GM12892 (cell line): ENCODE measurements at places on chromosomes 7 and 10.

GRCh38 chr10:24963521-24964041 is 11.2 kb upstream of the PRTFDC1 start:
- no peak for DNase-seq

DNA sequence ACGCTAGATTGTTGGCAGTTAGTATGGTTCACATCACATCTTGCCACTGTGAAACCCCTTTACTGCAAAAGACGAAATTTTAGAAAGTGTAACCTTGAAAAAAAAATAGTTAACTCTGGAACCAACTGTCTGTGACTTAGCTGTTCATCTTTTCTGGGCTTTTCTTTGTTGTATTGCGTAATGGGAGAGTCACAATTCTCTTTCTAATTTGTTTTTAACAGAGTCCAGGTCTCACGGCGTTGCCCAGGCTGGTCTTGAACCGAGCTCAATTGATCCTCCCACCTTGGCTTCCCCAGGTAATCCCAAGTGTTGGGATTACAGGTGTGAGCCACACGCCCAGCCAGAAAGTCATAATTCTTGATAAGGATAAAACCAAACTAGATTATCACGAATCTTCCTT is 14.5 kb downstream of the UBE3C start:
- no peak for DNase-seq

GRCh38 chr10:46232666-46233065 is 54.1 kb upstream of the ANTXRL start:
- DNase-seq: no peak

GRCh38 chr10:73931767-73932619 is 21.1 kb downstream of the PLAU start:
- DNase-seq: peak; percentile 53

DNA sequence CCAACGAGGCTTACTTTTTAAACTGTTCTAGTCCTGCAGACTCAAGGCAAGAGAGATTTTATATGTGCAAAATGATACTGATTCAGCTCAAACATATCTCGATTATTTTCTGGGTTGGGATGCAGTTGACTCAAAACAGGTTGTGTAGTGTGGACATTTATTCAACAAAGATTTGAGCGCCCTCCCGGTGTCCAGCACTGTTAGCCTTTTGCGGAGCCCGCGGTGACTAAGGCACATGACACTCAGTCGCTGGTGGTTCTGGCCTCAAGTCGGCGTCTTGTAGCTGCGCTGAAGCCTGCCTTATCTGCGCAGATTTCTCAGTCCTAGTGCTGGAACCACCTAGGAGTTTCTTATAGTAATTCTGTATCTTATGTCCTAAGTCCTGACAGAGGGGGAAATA is 938 bp upstream of the CADPS2 start:
- DNase-seq: no peak

GRCh38 chr10:126468467-126468866 is 80.2 kb upstream of the ADAM12 start:
- DNase-seq: no peak

- DNase-seq: no peak
Measured at GRCh38 chr7:18283045-18283444, 212.5 kb upstream of the HDAC9 start.

GRCh38 chr10:29968585-29968984 is 90.8 kb downstream of the JCAD start:
- no peak for DNase-seq

DNA sequence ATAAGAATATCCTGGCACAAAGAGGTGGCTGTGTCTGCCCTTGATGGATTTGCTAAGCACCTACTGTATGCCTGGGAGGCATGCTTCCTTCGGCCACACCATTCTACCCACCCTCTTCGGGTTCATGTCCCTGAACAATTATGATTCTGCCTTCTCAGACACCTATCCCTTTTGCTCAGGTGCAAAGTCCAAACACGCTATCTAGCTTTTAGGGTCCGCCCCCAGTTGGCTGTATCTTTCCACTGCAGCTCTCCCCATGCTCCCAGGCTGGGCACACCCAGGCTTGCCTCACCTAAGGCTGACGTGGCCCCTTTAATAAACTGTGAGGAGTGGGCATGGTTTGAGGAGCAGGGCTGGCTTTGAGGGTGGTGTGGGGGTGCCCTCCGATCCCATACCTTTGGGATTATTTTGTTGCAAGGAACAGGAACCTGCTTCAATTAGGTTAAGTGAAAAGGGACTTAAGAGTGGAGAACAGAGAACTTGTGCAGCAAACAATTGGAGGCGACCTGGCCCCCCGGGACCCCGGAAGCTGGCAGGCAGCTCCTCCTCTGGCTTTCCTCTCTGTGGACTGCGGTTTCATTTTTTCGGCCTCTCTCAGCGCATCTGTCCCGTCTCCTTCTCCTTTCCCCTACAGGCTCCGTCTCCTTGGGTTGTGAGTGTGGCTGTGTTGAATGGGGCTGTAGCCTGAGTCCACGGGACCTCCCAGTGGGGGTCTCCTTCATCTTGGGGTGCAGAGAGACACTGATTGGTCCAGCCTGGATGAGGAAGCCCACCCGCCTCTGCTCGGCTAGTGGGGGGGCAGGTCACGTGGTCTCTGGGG is 3.8 kb downstream of the CLIP2 start:
- DNase-seq: no peak

DNA sequence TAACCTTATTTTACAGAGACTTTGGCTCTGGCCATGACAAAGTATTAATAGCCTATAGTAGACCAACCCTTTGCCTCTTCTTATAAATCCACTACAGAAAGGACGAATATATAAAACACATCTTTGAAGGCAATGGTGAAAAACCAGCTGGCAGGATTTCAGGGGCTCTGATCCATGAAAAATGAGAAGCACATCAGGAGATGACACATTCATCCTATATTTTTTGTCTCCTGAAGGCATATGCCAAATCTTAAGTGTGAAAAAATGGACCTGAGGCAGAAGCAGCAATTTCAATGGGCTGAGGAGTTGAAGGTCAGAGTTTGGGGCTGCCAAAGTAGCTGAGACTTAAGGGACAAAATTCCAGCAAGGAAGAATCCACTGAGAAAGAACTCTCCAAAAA is 14.4 kb downstream of the RNF216 start:
- DNase-seq: no peak

DNA sequence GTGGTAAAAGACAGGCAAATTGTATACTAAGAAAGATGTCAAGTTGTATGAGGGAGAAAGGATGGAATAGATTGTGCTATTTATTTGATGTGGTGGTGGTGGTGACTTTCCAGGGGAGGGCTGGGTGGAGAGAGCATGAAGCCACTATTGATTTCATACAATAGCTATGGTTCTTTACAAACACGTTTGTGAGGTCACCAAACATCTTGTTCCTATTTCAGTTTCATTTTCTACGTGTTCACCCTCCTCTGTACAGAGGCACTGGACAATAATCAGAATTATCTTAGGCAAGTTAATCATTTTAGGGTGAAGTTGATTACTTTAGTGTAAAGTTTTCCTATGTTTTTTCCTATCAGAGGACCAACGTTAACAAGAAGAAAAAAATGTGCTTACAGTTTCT is 10.3 kb upstream of the CNTNAP2 start:
- no peak for DNase-seq

- DNase-seq: no peak
Measured at GRCh38 chr7:90180011-90180585, 25.8 kb downstream of the STEAP1 start.

GRCh38 chr7:129843978-129844840 is 108.6 kb downstream of the UBE2H start:
- no peak for DNase-seq

- DNase-seq: no peak
Measured at GRCh38 chr10:35827783-35828182, 185.7 kb upstream of the FZD8 start.

DNA sequence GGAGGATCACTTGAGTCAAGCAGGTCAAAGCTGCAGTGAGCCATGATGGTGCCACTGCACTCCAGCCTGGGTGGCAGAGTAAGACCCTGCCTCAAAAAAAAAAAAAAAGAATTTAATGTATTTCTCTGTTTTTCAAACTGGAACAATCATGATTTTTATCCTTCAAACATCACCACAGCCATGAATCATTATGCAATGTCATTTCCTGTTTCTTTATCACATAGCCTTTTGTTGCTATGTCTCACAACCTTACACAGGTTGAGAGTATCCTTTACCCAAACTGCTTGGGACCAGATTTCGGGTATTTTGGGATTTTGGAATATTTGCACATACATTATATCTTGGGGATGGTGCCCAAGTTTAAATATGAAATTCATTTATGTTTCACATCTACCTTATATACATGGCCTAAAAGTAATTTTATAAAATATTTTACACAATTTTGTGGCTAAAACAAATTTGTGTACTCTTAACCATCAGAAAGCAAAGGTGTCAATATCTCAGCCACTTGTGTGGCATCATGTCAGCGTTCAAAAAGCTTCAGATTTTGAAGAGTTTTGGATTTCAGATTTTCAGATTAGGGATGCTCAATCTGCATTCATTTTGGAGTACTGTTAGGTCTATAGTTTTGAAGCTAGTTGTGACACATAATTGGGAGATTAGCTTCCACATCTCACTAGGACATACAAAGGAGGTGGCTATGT is 8.2 kb downstream of the NT5C3A start:
- no peak for DNase-seq

- no peak for DNase-seq
Measured at GRCh38 chr7:75599244-75599781, 107.2 kb downstream of the SPDYE5 start.

DNA sequence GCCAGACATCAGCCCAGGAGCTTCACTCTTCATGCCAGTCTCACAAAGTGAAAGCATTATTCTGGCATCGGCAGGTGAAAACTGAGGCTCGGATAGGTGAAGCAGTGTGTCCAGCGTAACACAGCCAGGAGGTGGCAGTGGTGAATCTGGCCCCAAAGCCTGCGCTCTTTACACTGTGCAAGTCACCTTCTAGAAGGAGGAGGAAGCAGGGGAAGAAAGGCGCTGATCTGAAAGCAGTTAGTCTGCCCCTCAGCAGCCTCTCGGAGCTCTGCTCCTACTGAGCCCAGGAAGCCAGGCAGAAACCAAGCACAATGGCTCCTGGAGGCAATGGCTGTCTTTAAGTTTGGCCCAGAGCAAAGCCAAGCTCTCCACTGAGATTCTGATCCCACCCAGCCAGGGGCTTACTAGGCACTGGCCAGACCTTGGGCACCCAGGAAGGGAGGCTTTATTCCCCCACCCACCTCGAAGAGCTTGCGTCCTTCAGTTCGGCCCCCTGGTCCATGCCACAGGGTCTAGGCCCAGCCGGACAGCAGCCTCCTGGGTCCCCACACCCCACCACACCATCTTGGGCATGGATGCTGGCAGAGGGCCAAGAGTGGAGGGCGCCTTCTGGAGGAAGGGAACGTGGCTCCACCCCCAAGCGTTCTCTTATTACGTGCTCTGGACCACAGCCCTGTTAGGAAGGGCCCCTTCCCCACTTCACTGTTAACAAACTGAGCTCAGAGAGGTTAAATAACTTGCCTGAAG is 104.5 kb downstream of the GRID1 start:
- peak; percentile 40 for DNase-seq

- no peak for DNase-seq
Measured at GRCh38 chr10:99975942-99976809, 33.6 kb downstream of the DNMBP start.

GRCh38 chr7:158010961-158011693 is 576.5 kb downstream of the PTPRN2 start:
- DNase-seq: no peak

GRCh38 chr10:61836888-61837754 is 64.4 kb upstream of the ARID5B start:
- no peak for DNase-seq

GRCh38 chr7:139708541-139708940 is 69.3 kb downstream of the HIPK2 start:
- DNase-seq: no peak

- DNase-seq: no peak
Measured at GRCh38 chr7:10299384-10299783, 674.3 kb upstream of the PHF14 start.

GRCh38 chr7:139767561-139767982 is 10.2 kb downstream of the HIPK2 start:
- peak; percentile 36 for DNase-seq

DNA sequence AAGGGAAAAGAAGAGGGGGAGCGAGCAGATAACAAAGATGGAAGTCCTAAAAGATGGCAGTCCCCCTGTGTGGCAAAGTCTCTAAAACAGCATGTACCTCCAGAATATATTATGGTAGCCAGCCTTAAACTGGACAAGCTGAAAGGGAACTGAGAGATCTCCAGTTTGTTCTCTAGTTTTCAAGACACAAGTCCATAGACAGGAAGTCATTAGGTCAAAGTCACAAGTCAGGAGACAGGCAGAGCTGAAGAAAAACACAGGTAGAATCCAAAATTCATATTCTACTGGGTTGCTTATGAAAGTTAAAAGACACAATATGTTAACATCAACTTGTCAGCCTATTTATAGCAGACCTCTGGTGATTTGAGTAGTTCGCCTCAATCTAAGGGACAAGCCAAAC is 38.7 kb downstream of the FAM107B start:
- DNase-seq: no peak

- DNase-seq: no peak
Measured at GRCh38 chr7:47587351-47587750, 5.4 kb upstream of the TNS3 start.

- no peak for DNase-seq
Measured at GRCh38 chr10:69468751-69469089, 17.5 kb downstream of the TSPAN15 start.

DNA sequence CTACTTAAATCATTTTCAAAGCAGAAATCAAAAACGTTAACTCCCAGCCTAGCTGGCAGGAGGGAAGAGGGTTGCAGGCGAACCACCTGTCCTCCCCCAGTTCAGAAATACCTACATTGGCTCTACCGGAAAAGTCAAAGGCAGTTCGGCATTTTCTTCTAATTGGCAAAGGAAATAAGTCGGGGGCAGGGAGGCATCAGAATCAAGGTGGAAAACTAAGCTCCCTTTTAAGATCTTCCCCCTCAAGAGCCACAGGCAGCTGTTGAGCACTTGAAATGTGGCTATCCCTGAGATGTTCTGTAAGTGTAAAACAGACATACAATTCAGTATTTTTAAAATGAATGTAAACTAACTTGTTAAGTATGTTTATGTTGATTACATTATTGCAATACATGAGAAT is 957 bp upstream of the ELMO1 start:
- no peak for DNase-seq

DNA sequence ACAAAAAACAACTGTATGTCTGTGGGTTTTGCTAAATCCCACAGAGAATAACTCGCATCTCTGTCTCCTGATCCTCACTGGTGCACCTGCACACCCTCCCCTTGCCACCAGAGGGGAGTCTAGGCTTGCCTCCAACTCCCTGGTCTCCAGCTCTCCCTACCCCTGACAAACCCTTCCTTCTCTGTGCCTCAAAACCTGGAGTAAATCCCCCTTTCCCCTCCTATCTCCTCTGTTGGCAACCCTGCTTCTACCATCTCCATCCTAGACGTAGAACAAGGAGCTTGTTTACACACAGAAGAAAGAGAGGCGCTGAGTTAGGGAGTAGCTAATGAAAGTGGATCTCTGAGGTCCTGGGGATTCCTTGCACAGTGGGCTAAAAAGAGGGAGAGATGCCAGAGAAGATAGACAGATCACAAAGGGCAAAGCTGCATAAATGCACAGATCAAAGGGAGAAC is 6.0 kb downstream of the MBLAC1 start:
- peak; percentile 70 for DNase-seq

- DNase-seq: no peak
Measured at GRCh38 chr10:28496481-28496961, 36.4 kb upstream of the WAC start.

- no peak for DNase-seq
Measured at GRCh38 chr7:751826-752225, 24.7 kb upstream of the PRKAR1B start.
